ENCODE measurements at places on chromosomes 4 and X.

DNA sequence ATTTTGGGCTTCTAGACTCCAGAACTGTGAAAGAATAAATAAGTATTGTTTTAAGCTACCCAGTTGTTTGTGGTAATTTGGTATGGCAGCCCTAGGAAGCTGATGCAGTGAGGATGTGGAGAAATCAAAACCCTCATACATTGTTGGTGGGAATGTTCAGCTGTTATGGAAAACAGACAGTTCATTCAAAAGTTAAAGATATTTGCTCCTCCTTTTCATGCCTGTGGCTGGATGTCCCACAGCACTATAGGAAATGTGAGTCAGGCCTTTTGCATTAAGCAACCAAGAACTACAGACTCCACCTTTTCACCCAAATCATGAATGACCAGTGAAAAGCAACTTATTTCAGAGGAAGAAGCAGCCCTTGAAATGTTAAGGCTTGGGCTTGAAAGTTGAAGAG, 6.7 kb downstream of the BBS12 start:
- peak; percentile 87 for DNase-seq

DNA sequence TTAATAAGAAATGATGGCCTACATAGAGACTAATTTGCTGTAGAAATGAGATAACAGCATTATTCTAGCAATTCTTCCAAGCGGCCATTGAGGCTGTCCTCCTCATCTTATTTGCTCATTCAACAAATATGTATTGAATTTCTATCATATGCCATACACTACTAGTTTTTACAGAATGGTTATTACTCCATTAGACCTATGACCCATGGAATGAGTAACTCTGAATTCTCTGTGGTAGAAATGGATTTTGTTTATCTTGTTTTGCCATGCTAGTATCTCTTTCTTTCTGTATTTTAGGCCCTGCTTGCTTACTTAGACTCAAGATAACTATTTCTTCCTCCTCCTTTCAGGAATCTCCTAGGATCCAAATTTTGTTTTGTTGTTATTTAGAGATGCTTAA, 103.5 kb downstream of the RPA4 start:
- DNase-seq = peak; percentile 6

- no peak for DNase-seq
Measured at GRCh38 chrX:101931136-101931487, 715 bp downstream of the ZMAT1 start.

DNA sequence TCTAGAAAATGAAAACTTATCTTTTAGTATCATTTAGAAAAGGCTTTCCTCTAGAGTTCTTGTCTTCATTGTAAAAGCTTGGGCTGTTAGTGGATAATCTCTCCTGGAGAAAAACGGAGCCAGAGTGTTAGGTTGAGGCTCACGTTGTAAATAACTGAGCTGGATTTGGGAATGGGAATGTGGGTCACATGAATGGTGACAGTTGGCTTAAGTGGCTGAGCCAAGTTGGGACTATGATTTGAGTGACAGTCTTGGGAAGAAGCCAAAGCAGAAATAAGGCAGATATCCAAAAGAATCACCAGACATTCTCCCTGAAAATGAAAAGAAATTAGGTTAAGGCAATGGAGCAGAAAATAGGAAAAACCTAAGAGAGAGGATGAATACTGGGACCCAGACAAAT, 33.6 kb upstream of the PDGFC start:
- no peak for DNase-seq

GRCh38 chrX:13463608-13464007, 105.8 kb upstream of the EGFL6 start:
- peak; percentile 90 for DNase-seq

DNA sequence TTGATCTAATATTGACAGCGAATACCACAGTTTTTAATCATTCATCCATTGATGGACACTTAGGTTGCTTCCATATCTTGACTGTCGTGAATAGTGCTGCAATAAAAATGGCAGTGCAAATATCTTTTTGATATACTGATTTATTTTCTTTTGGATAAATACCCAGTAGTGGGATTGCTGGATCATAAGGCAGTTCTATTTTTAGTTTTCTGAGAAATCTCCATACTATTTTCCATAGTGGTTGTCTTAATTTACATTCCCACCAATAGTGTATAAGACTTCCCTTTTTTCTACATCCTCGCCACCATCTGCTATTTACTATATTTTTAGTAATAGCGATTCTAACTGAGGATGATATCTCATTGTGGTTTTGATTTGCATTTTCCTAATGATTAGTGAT, 100.1 kb downstream of the SMARCA1 start:
- no peak for DNase-seq

DNA sequence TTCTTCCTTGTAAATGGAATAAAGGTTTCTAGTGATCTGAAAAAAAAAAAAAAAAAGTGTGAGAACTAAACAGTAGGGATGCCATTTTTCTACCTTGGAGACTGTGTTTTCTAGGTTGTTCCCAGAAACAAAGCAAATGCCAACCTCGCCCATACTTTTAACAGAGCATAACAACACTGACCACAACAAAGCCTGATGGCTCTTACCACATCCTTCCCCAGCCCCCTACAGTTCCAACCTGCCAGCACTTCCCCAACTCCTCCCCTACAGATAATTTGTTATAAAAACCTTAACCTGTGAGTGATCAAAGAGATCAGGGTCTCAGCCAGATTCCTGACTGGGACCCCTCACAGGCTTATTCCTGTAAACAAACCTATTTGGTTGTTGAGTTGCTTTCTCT, 940.0 kb downstream of the SH3BGRL start:
- DNase-seq = no peak

GRCh38 chr4:122577808-122578781, 42.8 kb downstream of the IL21 start:
- peak; percentile 37 for DNase-seq

DNA sequence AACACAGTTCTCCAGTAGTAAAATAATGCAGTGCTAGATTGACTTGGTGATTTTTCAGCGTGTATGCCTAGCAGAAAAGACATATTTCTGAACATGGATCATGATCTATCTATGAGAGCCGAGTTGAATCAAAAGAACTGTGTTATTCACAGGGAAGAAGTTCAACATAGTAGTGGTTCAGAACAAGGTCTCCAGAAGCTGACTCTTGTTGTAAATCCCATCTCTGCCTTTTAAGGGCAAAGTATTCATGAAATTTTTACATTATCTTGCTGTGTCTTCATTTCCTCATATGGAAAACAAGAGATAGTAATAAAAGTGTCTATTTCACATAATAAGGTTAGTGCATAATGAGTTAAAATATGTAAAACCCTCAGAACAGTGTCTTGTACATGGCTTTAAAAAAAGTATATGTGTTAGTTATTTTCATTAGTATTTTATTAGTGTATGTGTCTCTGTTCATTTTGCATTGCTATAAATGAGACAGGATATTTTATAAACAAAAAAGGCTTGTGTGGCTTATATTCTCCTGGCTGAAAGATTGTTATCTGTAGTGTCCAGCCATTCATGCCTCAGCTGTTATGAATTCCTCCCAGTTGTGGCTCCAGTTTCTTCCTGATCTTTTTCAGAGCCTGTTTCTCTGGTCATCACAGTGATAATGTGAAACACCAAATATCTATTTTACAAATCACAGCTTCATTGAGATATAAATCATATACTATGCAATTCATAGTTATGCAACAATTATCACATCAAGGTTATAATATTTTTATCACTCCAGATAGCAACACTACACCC, 1351.2 kb downstream of the STIM2 start:
- DNase-seq = peak; percentile 62

- DNase-seq = no peak
Measured at GRCh38 chr4:104507112-104507511, 12.4 kb upstream of the CXXC4 start.

DNA sequence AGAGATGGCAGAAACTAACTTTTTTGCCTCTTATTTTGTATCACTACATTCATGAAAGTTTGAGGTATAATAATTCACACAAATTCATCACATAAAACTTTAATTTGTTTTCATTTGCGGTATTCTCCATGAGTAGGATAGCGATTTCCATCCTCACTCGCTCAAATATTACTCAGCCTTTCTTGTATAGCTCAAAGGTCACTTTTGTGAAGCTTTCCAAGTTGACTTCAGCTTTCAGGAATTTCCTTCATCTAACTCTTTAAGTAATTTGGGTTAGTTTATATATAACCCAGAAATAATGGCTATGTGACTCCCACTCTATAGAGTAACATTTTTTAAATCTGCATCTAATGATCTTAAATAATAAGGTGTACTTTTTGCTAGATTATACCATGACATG, 314.4 kb downstream of the IL1RAPL1 start:
- DNase-seq = no peak

DNA sequence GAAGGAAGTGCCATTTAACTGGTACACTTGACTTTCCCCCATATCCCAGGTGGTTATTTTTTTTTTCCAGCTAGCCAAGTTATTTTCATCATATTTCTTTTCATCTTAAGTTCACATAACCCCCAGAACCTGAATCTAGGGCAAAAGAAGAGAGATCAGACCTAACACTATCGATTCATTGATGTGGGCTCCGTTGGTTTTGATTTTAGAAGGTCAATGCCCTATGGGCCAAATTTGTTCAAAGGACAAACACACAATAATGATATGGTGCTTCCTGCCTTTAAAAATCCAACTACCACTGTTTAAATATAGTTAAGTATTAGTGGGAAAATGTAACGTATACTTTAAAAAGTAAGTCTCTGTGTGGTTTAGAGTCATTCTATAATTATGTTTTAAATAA, 665.7 kb downstream of the ZNF674 start:
- no peak for DNase-seq

GRCh38 chrX:50068285-50068563, 132.6 kb downstream of the AKAP4 start:
- no peak for DNase-seq

DNA sequence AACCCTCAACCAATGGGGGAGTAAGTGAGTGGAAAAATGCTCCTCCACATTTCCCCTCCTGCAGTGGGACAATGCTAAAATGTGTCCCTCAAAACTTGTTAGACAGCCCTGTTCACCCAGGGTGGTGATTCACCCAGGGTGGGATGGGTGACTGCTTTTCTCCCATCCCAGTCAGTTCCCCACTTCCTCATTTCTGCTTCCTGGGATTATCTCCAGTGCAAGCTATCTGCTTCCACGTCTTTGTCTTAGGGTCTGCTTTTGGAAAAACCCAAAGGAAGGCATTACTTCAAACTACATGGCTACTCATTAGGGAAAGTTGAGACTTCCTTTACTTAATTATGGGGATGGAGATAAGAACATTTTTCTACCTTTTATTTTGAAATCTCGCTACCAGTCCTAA, 45.5 kb downstream of the ETNPPL start:
- no peak for DNase-seq

DNA sequence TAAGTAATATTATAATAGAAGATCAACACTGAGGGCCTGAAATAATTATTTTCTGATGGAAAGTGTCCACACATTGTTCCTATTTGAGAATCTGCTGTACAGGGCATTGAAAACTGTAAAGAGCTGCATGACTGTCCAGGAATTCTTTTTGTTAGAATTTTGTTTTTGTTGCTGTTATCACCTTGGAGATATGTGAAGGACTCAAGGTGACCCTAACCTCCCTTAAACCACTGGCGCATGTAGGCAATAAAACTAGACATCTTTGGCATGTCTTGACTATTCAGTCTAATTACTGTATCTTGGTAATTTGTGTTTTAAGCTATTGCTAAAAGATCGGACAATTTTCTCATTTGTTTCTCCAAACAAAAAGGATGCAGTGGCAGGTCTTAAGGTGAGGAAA, 55.5 kb upstream of the SMIM10 start:
- no peak for DNase-seq

GRCh38 chr4:142818476-142818875, 27.6 kb downstream of the INPP4B start:
- DNase-seq = no peak

DNA sequence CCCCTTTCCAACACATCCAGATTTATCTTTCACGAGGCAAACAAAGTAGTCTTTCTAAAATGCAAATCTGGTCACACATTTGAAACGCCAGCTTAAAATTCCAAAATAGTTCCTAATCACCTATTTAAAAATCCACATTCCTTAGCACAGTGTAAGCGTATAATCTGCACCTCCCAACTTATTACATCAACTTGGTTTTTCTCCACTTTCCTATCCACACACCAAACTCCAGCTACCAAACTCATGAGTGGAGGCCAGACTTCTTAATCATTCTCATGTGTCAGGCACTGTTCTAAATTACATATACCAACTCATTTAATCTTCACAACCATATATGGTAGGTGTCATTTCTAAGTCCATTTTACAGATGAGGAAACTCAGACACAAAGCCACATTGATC, 33.8 kb downstream of the ENOX2 start:
- DNase-seq = peak; percentile 55

DNA sequence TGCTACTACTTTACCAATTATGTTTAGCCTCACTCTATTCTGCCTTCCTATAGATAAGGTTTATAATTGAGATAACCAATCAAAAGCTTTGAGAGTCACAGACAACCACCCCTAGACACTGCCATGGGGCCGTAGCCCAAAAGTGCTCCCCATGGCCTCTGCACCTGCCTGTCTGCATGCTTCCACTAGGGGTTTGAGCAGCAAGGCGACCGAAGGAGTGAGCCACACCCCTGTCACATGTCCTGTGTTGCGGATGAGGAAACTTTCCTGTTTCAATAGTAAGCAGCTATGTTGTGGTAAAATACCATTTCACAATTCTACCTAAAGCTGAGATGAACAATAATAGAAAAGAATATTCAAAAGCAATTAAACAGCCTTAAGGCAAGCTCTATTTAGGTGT, 856.0 kb upstream of the FRG1 start:
- DNase-seq = no peak

DNA sequence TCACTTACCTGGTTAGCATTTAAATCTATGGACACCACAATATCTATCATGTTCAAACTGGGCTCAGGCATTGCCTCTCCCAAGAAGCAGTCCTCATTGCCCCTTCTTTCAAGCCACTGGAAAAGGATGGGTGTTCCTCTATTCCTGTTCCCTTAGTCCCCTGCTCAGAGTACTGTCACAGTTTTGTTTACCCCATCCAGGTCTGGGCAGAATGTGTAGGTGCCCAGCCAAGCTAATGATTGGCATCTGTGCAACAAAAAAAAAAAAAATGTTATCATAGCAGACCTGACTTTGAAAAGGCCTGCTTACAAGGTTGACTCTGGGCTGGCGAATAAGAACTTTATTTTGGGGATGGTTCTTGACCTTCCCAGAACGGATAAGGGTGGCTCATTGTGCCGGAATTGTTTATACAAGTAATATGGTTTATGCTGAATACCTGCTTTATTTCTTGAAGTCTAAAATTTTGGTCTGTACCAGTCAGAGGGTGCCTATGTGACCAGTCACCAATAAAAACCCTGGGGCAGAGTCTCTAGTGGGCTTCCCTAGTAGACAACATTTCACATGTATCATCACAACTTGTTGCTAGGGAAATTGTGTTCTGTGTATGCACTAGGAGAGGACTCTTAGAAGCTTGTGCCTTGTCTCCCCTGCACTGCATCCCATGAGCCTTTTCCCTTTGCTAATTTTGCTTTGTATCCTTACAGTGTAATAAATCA, 47.9 kb downstream of the JADE3 start:
- no peak for DNase-seq

GRCh38 chr4:85812776-85813175, 337.8 kb downstream of the ARHGAP24 start:
- DNase-seq = no peak

GRCh38 chrX:153948002-153948466, 3.6 kb upstream of the RENBP start:
- no peak for DNase-seq

Data from fibroblast of skin of scalp (primary cell).